ENCODE measurements at places on chromosomes 1 and 21. TPM values are rescaled to one million over a fixed set of nuclear protein-coding genes. Genes with fewer than 3 reads are reported as not detected.
A peak's percentile ranks its signal among the peaks of the same experiment; 100 is the strongest.

The MAP3K21 gene
- total RNA-seq = 4.2 TPM

The FNDC5 gene
- total RNA-seq = 9.6 TPM

The XCL2 gene
- total RNA-seq = not detected

The PSMD4 gene
- 123 TPM for total RNA-seq

The SLC35F3 gene
- total RNA-seq = 1.5 TPM

The CR2 gene
- not detected for total RNA-seq

The NOL9 gene
- 28.1 TPM for total RNA-seq

The SLC1A7 gene
- not detected for total RNA-seq

The C1QTNF12 gene
- 0.28 TPM for total RNA-seq

The HAO2 gene
- not detected for total RNA-seq

The RPRD2 gene
- total RNA-seq = 20.0 TPM

DNA sequence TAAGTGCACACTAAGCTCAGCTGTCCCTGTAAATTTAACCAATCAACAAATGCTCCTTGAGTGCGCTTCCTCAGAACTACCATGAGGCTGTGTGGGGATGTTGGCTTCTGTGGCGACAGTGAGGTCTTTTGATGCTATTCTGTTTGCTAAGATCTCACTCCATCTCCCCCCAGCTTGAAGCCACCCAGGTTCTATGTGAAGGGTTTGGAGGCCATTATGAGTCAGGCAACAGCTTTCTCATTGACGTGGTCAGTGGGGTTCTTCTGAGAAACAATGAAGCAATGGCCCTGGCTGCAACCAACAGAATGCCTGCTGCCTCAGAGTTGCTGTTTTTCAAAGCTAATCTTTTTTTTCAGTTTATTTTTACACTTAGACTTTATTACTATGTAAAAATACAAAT, 205.5 kb downstream of the PTBP2 start:
- no peaks in the 10 kb centered on the region for H3K27me3 ChIP-seq
- H3K4me1 ChIP-seq = peaks cover 6% of the 10 kb centered on the region
- no peak overlapping the region for H3K4me3 ChIP-seq
- DNase-seq = peak; percentile 14

GRCh38 chr1:67668660-67669059, 16.3 kb upstream of the GADD45A start:
- DNase-seq = no peak
- peaks cover 7% of the 10 kb centered on the region for H3K27me3 ChIP-seq
- no peak overlapping the region for H3K27ac ChIP-seq
- H3K4me1 ChIP-seq = no peaks in the 10 kb centered on the region

DNA sequence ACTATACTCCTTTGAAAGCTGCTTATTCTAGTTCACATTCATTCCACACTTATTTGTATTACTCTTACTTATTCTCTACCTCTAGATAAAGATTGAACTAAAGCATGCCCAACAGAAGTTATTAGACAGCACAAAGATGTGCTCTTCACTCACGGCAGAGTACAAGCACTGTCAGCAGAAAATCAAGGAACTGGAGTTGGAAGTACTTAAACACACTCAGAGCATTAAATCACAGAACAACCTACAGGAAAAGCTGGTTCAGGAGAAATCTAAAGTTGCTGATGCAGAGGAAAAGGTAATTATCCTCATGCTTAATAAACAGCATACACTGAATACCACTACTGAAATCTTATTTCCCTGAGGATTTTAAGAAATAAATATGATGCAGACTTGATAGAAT, 81.3 kb upstream of the PPIH start:
- no peak overlapping the region for H3K27ac ChIP-seq
- H3K27me3 ChIP-seq = no peaks in the 10 kb centered on the region
- no peaks in the 10 kb centered on the region for H3K36me3 ChIP-seq
- no peak for DNase-seq
- H3K4me1 ChIP-seq = no peaks in the 10 kb centered on the region
- no peak overlapping the region for H3K4me3 ChIP-seq

DNA sequence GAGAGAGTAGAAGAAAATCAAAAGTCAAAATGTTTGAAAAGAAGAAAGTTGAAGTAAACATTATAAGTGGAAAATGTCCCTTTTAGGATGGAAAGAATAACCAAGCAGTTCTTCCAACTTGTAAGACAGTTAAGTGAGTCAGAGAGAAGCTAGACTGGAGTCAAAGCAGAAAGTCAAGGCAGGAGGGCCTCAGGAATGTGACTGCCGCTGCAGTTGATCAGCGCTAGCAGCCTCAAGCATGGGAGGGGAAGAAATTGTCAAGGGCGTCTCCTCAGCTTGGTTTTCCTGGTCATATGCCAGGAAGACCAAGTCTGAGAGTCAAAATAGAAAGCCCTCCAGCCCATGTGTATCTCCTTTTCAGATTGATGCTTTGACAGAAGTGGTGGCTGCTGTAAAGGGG, 23.2 kb downstream of the HAO2 start:
- DNase-seq = no peak
- H3K27me3 ChIP-seq = no peaks in the 10 kb centered on the region
- no peak overlapping the region for H3K27ac ChIP-seq
- peaks cover 10% of the 10 kb centered on the region for H3K4me1 ChIP-seq
- no peak overlapping the region for H3K4me3 ChIP-seq

DNA sequence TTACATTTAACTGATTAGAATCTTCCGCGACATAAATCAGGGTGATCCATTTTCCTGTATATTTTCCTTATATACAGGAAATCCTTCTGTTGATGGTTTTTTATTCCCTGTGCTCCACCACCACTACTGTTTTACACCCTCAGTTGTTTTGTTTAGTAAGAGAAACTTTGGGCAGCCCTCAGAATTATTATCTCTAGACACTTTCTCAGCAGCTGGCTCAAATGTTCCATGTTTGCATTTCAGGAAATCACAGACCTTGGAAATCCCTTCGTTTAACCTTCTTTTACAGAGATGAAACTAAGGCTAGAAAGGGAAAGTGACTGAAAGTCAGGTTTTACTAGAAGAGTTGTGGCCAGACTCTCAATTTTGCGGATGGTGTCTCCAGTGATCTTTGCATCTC, 15.2 kb downstream of the ZNF697 start:
- no peak for DNase-seq
- no peak overlapping the region for H3K27ac ChIP-seq
- H3K27me3 ChIP-seq = no peaks in the 10 kb centered on the region
- H3K36me3 ChIP-seq = no peaks in the 10 kb centered on the region
- no peak overlapping the region for H3K4me3 ChIP-seq

DNA sequence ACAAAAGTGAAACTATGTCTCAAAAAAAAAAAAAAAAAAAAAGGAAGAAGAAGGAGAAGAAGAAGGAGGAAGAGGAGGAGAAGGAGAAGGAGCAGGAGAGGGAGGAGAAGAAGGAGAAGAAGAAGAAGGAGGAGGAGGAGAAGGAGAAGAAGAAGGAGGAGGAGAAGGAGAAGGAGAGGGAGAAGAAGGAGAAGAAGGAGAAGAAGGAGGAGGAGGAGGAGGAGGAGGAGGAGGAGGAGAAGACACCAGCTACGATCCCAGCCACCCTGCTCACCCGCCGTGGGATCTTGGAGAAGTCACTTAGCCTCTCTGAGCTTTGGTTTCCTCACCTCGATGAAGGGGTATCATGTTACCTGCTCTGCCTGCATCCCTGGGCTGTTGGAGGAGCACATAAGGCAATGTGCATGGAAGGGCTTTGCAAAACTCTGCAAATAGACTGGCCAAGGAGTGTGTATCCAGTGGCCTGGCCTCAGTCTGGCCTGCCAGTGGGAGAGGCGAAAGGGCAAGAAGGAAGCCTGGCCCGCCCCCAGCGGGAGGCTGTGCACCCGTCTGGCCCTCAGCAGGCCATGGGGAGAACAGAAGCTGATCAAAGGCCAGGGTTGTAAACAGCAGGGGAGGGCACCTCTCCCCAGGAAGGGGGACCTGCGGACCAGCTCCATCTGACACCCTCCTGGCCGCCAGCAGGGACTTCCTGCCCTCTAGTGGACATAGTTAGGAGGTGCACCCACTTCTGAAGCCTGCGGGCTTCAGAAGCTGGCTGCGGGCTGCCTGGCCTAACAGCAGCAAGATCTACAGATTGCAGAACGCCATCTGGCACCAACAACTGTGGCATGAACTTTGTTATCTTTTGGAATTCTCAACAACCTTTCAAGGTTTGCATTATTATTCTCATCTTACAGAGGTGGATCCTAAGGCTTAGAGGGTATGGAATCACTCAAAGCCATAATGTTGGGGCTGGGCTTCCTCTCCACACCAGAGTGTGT, 19.2 kb upstream of the CDK18 start:
- H3K4me1 ChIP-seq = peaks cover 26% of the 10 kb centered on the region
- no peak overlapping the region for H3K27ac ChIP-seq
- H3K4me3 ChIP-seq = no peak overlapping the region
- peak; percentile 86 for DNase-seq
- H3K27me3 ChIP-seq = peaks cover 31% of the 10 kb centered on the region
- H3K36me3 ChIP-seq = no peaks in the 10 kb centered on the region

DNA sequence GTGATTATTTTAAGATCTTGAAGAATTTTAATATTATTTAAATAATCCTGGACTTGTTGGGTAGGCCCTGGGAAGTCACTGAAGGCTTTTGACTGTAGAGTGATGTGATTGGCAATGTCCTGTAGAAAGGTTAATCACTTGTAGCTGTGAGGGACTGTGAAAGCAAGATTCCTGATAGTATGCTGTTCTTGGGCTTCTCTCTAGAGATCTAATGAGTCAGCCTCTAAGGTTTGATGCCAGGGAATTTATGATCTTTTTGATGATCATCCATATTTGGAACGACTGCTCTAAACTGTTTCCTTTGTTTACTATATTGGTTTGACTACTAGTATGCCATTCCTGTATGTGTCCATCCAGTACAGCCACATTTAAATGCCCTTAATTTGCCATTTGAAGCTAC, 56.5 kb downstream of the CAMSAP2 start:
- H3K4me1 ChIP-seq = no peaks in the 10 kb centered on the region
- DNase-seq = no peak
- no peaks in the 10 kb centered on the region for H3K27me3 ChIP-seq
- H3K27ac ChIP-seq = no peak overlapping the region
- no peaks in the 10 kb centered on the region for H3K36me3 ChIP-seq

DNA sequence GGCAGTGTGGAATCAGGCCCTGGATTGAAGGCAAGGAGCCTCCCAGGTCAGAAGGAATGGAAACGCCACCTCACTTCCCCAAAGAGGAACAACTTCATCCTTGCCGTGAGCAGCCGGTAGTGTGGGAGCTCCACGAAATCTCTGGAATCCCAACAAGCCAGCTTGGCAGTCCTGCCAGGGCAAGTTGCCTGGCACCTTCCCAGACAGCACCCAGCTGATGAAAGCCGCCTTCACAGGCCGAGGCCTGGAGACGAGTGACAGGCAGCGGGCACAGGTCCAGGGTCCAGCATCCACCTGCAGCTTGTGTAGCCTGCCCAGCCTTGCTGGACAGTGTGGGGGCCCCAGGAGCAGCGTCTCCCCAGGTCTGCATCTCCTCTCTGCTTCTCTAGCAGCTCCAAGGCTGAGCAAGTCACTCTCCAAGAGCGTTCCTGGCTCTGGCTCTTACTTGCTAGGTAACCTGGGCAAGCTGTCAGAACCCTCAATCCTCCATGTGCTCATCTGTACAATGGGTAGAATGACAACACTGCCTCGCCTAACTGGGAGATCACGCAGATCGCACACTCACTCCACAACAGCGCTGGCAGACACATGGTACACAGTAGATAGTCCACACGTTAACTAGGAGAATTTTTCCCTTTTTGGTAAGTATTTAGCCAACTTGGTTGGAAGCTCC, 43.0 kb downstream of the ACOT7 start:
- no peaks in the 10 kb centered on the region for H3K36me3 ChIP-seq
- no peak for DNase-seq
- H3K4me3 ChIP-seq = no peak overlapping the region

DNA sequence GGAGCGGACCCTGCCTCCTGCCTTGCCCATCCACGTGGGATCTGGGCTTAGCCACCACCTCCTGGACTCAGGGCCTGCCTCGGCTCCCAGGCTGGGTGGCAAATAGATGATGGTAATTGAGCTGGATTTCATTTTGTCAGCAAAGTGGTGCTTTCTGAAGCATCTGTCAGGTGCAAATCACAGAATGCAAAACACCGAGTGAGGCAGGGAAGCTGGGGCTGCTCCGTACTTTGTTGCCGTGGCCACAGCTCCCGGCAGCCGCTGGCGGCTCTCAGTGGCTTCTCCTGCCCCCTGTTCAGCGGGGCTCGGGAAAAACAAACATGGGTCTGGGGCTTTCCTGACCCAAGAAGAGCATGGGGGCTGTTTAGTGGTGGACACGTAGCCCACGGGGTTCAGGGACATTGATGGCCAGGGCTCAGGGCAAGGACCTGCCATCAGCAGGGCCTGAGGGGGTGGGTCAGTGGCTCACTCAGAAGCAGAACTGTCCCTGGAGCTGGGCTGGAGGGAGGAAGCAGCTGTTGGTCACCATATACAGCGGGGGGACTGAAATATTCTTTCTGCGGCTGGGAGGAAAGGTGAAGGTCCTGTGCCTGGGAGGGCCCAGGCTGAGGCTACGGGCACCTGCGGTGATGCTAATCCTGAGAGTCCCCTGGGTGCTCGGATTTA, 130.0 kb upstream of the VAMP3 start:
- peaks cover 9% of the 10 kb centered on the region for H3K4me1 ChIP-seq
- H3K36me3 ChIP-seq = no peaks in the 10 kb centered on the region
- H3K27me3 ChIP-seq = no peaks in the 10 kb centered on the region
- no peak overlapping the region for H3K4me3 ChIP-seq
- peak; percentile 31 for DNase-seq
- H3K27ac ChIP-seq = no peak overlapping the region

DNA sequence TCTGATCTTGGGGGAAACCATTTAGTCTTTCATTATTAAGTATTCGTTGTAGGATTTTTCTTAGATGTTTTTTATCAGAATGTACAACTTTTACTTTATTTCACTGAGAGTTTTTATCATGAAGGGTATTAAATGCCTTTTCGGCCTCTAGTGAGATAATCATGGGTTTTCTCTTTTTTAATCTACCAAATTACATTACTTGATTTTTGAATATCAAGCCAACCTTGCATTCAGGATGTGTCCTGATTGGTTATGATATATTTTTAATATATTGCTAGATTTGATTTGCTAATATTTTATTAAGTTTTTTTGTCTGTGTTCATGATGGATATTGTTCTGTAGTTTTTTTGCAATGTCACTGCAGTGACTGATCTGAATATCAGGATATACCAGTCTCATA, 9.4 kb downstream of the NUF2 start:
- peaks cover 46% of the 10 kb centered on the region for H3K36me3 ChIP-seq
- no peaks in the 10 kb centered on the region for H3K4me1 ChIP-seq
- H3K4me3 ChIP-seq = no peak overlapping the region
- DNase-seq = no peak

DNA sequence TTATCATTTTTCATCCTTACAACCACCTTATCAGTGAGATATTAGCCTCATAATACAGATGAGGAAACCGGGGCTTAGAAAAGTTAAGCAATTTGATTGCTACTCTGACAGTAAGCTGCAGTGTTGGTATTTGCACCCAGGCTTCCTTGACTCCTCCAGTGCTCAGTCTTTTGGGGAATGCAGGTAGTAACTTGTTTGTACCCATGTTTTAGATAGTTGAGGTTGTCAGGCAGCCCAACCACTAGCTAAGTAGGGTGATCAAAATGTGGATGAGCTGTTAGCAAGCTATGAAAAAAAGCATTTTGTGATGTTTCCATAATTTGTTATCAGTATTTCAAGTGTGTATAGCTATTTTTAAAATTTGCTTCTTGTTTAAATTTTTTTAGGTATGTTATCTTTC, 80.8 kb downstream of the SASS6 start:
- H3K4me1 ChIP-seq = peaks cover 14% of the 10 kb centered on the region
- H3K36me3 ChIP-seq = peaks cover 5% of the 10 kb centered on the region
